ENCODE measurements at places on chromosomes 3 and 15. TPM values are rescaled to one million over a fixed set of nuclear protein-coding genes. Genes with fewer than 3 reads are reported as not detected.

SCAANT1 gene
- not detected for total RNA-seq

CNTN6 gene
- not detected for total RNA-seq

C2CD4B gene
- total RNA-seq, result 36.1 TPM

RBPMS2 gene
- total RNA-seq, result not detected

FMN1 gene
- total RNA-seq, result 0.25 TPM

FOXL2 gene
- not detected for total RNA-seq

C3orf20 gene
- not detected for total RNA-seq

LAMB2 gene
- 745 TPM for total RNA-seq

MESP1 gene
- total RNA-seq, result 0.31 TPM

ABHD17C gene
- total RNA-seq, result 7.5 TPM

RTP1 gene
- not detected for total RNA-seq

FEZF2 gene
- not detected for total RNA-seq

GALNT15 gene
- total RNA-seq, result 113 TPM

RTP3 gene
- total RNA-seq, result not detected

GTPBP8 gene
- total RNA-seq, result 19.1 TPM

TGM4 gene
- total RNA-seq, result not detected

CHRM5 gene
- total RNA-seq, result 0.31 TPM

ATP13A5 gene
- total RNA-seq, result not detected

SRGAP3 gene
- total RNA-seq, result under 0.01 TPM

SLC28A1 gene
- not detected for total RNA-seq

CTDSPL gene
- 128 TPM for total RNA-seq

CCRL2 gene
- total RNA-seq, result 6.3 TPM

MUC4 gene
- not detected for total RNA-seq

SETD2 gene
- total RNA-seq, result 49.4 TPM

CCPG1 gene
- total RNA-seq, result 62.9 TPM

RNF111 gene
- total RNA-seq, result 37.1 TPM

OSBPL10 gene
- 17.5 TPM for total RNA-seq

B2M gene
- 2,993 TPM for total RNA-seq

GOLGA6A gene
- not detected for total RNA-seq

DOCK3 gene
- total RNA-seq, result under 0.01 TPM

FBXW12 gene
- total RNA-seq, result not detected

BCHE gene
- total RNA-seq, result 24.3 TPM

NPAP1 gene
- total RNA-seq, result not detected

GOLGA8K gene
- 0.16 TPM for total RNA-seq

AHSG gene
- total RNA-seq, result not detected

Measured in bladder microvascular endothelial cell (primary cell).